ENCODE measurements at places on chromosomes 2 and 18.
A peak's percentile ranks its signal among the peaks of the same experiment; 100 is the strongest.

GRCh38 chr2:137964859-137965459 lies 686 bp downstream of the HNMT start:
- DNase-seq: peak; percentile 16

GRCh38 chr18:43484710-43485109 lies 207.4 kb upstream of the SYT4 start:
- no peak for DNase-seq

- peak; percentile 98 for DNase-seq
Observed at GRCh38 chr2:241355983-241356870, at the start of gene FARP2. Gene FARP2 (plus strand): TSS chr2:241356285. CDS start chr2:241373108, 16,823 bp downstream.

- DNase-seq: peak; percentile 80
Observed at GRCh38 chr2:105812180-105813044, 67.7 kb downstream of the NCK2 start.

- no peak for DNase-seq
Observed at GRCh38 chr2:85584857-85585780, 888 bp downstream of the VAMP5 start.

- no peak for DNase-seq
Observed at GRCh38 chr2:172409042-172409441, 18.3 kb upstream of the ITGA6 start.

- DNase-seq: no peak
Observed at GRCh38 chr2:44351088-44351487, 10.2 kb downstream of the PREPL start.

DNA sequence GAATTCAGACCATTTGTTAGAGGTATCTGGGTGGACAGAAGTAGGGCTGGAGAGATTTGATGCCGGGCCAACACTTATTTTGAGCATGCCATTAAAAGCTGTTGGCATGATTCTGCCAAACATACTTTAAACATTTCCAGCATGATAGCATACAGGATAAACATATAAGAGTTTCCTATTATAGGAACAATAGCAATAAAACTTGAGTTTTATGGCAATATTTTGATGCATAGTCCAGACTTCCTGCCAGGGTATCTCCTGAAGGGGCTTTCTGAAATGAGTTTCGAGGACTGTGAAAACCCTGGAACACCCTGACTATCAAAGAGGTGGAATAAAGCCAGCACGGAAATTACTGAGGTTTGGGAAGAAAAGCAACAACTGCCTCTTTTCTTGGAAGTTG lies 1398.0 kb upstream of the NXPH2 start:
- DNase-seq: no peak

- DNase-seq: peak; percentile 88
Observed at GRCh38 chr2:165401285-165401852, 68.1 kb upstream of the CSRNP3 start.

GRCh38 chr2:154697418-154698252 lies 860 bp upstream of the KCNJ3 start:
- DNase-seq: no peak

- no peak for DNase-seq
Observed at GRCh38 chr2:208266553-208266893, 468 bp downstream of the PIKFYVE start.

DNA sequence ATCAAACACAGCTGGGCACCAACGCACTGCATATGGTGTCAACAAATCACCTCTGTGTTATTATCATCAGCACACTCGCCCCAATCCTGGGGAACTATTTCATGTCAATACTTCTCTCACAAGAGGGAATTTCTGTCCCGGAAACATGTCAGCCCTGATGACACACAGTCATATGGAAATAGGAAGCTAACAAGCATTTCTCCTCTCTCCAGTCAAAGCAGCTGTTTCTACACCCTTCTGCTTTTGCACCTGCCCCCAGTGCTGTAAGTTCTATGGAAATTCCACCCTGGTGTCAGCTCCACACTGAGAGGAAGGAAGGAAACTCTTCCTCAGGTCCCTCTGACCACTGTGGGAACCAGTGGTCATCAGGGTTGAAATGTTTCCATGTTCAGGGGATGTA lies 447.6 kb upstream of the ID2 start:
- no peak for DNase-seq

DNA sequence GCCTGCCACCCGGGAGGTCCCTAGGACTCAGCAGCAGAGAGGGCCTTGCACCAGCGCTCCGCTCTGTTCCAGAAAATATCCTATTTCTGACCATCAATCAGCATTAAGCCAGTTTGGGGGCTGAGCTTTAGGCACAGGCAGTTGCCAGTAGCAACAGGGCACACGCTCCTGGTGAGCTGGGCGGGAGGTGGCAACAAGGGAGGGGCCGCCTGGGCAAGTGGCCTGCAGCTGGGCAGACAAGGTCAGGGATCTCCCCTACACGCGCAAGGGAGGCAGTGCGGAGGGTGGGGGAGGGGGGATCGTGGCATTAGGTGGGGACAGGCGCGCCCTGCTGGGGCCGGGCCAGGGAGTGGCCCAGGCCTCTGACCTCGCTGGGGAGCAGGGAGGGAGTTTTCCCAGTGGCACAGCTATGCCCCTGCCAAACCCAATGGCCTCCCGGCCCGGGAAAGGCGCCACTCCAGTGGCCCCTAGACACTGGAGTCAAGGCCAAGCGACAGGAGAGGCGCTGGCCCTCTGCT lies 302.8 kb downstream of the NCKAP5 start:
- DNase-seq: no peak
